Panc1 (cell line): ENCODE measurements at places on chromosomes 13 and 19. TPM values are rescaled to one million over a fixed set of nuclear protein-coding genes. Genes with fewer than 3 reads are reported as not detected.

The NEK5 gene
- 0.08 TPM for total RNA-seq

The PLEKHF1 gene
- 22.4 TPM for total RNA-seq

The SULT2A1 gene
- 0.18 TPM for total RNA-seq

The FCGBP gene
- 6.4 TPM for total RNA-seq

The GSK3A gene
- total RNA-seq: 46.0 TPM

The TMPRSS9 gene
- 0.23 TPM for total RNA-seq

The TPM4 gene
- 165 TPM for total RNA-seq

The THSD8 gene
- 24.8 TPM for total RNA-seq

The COL4A1 gene
- 1.1 TPM for total RNA-seq

The P2RY11 gene
- 12.5 TPM for total RNA-seq

The IL11 gene
- total RNA-seq: 4.4 TPM

The SYT5 gene
- total RNA-seq: 3.2 TPM

- no peak for DNase-seq
Measured at GRCh38 chr13:42211704-42212464, 60.1 kb upstream of the AKAP11 start.

DNA sequence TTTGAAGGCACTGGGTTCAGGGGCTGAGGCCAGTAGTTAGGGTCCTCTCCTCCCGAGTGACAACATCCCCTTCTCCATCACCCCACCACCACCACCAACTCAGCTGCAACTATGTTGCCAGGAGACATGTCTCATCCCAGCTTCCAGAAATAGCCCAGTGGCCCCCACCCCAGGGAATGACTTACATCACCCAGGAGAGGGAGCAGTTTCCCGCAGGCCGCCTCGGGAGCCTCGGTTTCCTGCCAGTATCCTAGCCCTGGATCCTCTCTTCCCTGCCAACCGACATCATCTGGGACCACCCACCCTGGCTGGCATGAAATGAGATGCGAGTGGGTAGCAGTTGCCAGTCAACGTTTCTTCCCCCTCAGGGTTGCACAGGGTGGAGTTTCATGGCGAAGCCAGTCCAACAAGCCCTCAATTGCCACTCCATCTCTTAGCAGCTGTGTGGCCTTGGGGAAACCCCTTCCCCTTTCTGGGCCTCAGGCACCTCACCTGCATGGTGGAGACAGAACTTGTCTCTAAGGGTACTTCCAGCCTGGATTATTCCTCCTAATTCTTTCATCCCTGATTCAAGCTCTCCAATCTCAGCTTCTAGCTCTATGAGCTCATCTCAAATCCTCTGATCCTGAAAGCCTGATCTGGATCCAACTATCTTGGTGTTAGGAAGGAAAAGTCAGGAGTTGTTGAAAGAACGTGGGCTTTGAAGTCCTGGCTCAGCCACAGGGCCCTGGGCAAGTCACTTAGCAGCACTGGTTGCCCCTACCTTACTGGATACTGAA, 3.9 kb upstream of the GSK3A start:
- no peak for DNase-seq

DNA sequence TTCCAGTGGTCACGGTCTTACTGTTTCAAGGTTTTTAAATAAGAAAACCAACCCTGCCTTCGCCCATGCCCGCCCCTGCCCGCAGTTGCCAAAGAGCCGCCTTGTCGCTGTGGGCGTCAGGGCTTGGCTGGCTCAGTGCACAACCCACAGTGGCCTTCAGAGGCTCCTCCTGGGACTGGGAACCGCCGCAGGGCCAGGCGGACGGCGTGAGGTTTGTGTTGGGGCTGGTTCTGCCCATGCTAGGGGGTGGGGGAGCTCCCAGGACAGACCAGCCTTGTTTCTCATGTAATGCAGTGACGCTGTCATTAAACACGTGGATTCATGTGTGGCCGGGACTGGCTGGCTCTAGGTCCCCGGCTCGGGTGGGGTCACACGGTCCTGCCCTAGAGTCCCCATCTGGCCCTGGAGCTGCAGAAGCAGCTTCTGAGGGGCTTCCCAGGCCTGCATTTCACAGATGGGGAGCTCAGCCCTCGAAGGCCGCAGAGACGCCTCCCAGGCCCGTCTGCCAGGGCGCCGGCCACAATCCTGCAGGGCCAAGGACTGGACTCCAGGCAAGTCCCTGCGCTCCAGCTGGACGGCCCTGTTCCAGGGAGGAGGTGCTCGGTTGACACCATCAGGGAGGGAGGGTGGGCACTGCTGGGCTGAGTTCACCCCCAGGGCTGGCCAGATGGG, 2.4 kb upstream of the TEKTIP1 start:
- DNase-seq: no peak

DNA sequence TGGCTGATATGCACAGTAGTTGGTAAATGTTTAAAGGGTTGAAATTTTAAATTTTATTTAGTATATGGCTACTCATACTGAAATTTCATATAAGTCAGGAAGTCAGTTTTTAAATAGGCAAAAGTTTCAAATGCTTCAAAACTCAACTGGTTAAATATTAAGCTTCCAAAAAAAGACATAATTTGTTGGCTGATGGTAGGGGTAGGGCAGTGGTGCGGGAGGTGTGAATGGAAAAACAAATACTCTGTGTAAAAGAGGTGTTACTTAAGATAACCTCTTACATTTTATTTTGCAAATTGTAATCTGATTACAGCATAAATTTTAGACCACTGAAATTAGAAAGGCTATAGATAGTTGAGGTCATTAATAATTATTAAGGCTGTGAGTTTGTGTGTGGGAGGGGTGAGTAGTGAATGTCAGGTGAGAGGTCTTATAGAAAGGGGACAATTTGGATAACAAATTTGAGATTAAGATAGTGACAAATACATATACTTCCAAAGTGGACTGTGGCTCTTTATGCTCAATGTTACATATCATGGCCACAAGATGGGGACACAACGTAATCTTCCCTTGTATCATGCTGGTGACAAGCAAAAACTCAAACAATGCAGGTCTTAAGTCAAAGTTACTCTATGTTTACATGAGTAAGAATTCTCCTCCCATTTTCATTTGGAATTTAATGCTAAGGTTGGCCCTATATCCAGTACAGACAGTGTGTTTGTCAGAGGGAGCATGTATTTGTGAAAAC, 36.6 kb upstream of the OXGR1 start:
- DNase-seq: no peak

DNA sequence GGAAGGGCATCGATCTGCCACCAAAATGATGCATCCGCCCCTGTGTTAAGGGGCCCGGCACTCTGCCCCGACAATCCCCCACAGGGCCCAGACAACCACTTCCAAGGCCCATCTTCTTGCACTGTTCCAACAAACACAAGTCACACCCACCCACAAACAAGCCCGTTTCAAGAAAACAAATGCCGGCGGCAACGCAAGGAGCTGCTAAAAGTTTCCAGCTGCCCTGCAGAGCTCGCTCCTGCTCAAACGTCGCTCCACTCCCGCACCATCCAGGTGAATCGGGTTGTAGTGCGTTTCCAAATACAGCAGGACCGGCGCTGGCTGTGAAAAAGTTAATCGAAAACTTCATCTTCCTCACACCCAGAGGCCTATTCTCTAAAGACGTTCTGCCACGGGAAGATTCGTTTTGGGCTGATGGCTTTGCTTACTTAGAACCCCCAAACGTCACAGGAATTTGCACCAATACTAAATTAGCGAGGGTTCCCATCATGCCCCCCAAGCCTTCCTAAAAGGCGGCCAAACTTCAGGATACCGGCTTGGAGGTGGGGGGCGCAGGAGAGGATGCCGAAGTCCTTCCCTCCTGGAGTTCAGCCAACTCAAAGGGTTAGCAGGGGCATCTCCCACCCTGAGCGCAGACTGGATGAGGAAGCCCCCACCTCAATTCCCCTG, 107.4 kb upstream of the DOCK9 start:
- no peak for DNase-seq

GRCh38 chr13:111877906-111878305, 189.0 kb upstream of the SOX1 start:
- no peak for DNase-seq

DNA sequence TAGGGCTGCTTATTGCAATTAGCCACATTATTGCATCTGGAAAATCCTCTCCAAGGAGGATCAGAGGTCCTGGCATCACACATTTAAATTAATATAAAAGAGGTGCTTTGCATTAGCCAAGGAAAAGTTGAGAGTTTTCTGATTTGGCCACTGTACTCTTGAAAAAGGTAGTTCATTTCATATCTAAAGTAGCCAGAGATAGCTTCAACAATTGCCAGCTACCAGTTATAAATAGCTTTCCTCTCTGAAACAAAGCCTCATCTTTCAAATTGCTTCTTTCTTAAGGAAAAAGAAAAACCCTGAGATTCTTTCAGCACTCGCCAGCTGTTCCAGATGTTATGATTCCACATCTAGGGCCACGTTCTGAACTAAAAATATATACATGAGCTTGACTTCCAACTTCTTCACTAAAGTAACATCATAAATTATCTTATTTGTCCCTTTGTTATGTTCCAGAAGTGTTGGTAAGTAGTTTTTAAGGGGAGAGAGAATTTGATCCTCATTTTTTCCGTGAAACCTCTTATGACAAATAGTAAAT, 69.6 kb downstream of the ERCC5 start:
- DNase-seq: no peak

DNA sequence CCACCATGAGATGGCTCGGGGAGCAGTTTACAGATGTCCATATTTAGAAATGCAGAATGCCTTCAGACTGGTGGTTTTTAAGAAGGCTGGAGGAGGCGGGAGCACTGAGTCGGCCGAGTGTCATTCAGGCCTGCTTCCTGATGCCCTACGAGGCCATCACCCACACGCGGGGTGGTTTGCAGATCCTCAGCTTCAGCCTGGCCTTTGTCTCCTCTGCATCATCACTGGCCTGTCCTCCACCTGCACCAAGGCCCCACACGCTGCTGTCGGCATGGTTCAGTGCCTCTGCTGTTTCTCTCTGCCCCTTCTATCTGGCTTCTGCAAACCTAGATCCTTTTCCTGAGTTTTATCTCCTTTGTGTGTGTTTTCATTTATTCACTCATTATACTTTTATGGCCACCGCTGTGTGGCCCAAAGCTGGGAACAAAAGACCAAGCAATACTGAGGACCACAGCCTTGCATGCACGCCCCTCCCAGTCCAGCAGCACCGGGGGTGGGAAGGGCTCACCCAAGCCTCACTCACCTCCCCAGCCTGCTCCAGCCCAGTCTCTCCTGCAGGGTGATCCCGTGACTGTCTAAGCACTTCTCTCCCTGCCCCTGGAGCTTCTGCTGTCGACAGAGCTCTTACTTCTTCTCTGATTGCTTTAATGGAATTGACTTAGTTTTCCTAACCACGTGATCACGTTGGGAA, 240.8 kb downstream of the TEX29 start:
- no peak for DNase-seq

- no peak for DNase-seq
Measured at GRCh38 chr19:11987405-11988281, 22.8 kb downstream of the ZNF763 start.

GRCh38 chr19:49555600-49556411, 24.6 kb downstream of the NOSIP start:
- DNase-seq: no peak

DNA sequence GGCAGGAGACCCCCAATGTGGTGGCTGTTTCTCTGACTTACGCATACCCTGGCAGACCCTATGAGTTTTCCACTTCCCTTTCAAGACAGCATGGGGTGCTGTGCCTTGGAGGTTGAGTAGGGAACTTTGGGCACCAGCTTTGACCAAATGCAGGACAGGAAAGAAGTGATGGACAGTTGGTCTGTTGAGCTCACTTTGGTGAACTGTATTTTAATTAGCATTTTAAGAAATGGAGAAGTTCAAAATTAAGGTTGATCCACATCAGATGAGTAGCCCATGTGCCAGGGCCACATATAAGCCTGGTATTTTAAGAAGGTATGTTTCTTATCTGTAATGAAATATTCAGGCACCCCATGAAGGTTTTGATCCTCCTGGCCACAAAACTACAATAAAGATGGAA, 46.1 kb upstream of the RAP2A start:
- no peak for DNase-seq
